Effector CD4-positive, alpha-beta T cell (primary cell): ENCODE measurements at places on chromosomes 6 and 20.

- DNase-seq: no peak
These were observed 148.4 kb downstream of the HIVEP2 start for GRCh38 chr6:142796571-142796970.

DNA sequence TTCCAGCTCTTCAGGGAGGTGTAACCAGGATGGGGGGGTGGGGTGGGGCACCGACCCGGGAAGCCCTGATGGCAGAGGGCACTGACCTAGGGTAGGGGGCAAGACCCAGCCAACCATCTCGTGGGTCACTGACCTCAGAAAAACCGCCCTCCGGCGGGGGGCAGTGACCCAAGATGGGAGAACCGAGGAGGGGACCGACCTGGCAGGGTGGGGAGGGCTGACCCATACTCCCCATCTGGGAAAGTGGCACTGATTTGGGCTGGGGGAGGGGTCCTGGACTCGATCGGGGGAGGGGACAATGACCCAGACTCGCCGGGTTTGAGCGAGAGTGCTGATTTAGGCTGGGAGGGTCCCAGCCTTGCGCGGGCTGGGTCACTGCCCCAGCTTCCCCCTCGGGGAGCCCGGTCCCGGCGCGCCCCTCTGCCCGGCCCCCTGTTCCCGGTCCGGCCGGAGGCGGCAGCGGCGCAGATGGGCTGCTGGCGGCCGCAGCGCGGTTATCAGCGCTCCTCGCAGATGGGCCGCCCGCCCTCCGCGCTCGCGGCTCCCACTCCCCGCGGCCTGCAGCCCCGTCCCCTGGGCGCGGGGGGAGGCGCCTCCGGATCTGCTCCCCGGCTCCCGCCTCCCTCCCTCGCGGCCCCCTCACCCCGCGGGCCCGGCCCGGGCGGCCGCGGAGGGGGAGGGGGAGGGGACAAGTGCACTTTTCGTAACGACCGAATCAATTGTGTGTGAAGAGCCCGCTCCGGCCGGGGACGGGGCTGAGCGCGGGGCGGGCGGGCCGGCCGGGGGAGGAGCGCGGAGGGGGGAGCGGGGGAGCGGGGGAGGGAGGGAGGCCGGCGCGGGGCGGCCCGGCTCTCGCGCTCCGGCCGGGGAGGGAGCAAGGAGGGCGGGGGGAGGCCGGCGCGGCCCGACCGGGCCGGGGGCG lies 2.2 kb downstream of the NOL4L start:
- DNase-seq: no peak

DNA sequence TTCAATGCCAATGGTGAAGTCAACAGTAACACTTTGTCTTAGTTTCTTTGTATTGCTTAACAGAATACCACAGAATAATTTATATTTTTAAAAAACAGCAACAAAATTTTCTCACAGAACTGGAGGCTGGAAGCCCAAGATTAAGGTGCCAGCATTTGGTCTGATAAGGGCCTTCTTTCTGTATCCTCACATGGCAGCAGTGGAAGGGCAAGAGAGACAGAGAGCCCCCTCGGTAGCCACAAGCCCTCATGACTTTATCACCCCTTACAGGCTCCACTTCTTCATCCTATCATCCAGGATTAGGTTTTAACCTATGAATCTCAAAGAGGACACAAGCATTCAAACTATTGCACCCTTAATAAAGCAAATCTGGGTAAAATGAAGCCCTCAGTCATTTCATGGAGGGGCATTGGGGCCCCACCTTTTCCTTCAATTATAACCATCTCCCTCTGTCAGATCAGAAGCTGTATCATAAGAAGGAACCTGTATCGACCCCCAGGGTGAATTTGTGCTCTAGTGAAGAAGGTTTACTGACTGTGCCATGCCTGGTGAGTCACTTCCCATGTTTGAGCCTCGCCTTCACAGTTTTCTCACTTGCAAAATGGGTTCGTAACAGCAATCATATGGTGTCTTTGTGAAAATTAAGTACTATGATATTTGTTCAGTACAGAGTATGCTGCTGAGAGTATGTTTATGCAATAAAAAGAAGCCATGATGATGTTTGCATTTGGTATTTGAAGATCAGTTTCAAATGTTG lies 178.2 kb downstream of the LRFN2 start:
- no peak for DNase-seq

DNA sequence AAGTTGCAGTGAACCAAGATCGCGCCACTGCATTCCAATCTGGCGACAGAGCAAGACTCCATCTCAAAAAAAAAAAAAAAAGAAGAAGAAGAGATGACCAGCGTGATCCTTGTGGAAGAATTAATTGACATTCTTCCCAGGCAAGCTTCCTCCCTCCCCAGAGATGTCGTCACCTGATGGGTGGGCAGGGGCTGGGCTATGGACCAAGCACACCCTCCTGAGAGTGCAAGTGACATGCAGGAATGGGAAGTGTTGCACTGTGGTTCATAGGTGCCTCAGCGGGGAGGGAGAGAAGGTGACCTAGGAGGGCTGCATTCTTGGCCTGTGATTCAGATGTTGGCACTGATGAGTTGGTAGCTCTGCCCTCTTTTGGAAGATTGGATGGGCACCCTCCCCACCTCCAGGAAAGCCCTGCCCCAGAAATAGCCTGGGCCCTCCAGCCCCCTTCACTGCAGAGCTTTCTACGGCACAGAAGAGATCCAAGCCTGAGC lies 37.8 kb downstream of the TAF8 start:
- no peak for DNase-seq

DNA sequence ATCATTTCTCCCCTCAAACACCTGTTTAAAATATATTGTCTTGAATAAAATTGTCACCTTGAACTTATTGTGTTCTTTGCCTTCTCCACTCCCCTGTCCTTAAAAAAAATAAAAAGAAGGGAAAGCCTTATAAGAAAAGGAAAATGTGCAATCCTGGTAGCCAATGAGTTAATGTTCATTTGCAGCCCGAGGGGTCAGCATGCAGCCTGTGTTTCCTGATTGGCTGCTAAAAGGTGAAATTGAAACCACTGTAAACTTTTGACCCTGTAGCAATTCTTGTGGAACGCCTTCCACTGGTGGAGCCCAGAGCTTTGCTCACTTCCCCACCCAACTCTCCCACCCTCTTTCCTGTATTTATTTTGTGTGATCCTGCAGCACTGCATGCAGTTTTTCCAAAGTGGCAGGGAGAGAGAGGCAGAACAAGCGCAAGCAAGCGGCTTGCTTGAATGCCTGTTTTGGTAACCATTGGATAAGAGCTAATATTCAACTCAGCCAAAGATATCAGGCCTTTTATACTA lies 74.9 kb downstream of the NCOA3 start:
- no peak for DNase-seq

GRCh38 chr6:144606083-144606482 lies 320.9 kb downstream of the UTRN start:
- no peak for DNase-seq

GRCh38 chr6:157896932-157897331 lies 73.9 kb downstream of the SNX9 start:
- DNase-seq: no peak

DNA sequence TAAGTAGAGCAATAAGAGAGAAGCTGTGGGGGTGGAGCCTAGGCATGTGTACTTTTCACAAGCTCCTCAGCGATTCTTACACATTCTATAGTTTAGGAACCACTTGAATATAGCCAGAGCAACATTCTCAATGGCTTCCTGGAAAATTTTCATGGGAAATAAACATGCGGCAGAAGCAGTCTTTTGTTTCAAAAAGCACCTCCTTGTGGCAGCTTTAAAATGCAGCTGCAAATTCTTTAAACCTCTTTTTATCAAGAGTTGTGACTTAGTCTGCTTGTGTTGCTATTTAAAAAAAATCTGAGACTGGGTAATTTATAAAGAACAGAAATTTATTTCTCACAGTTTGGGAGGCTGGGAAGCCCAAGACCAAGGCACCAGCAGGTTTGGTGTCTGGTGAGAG lies 23.8 kb downstream of the NKX2-2 start:
- DNase-seq: no peak

DNA sequence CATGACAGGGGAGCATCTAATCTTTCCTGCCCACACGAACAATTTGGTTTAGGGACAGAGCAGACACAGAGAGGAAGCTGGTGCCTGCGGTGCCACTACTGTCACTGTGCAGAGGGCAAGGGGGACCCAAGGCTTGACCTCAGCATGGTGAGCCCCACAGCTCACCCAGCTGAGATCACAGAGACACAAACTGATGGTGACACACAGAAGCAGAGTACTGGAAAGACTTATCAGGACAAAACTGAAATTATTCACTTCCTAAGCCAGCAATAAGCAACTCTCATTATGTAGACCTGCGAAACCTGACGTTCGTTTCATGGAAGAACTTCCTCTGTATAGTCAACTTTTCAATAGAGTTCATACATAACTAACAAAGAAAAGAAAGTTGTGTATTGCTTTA lies 86.1 kb downstream of the HUS1B start:
- DNase-seq: no peak

GRCh38 chr6:167766986-167767714 lies 59.6 kb upstream of the AFDN start:
- no peak for DNase-seq

DNA sequence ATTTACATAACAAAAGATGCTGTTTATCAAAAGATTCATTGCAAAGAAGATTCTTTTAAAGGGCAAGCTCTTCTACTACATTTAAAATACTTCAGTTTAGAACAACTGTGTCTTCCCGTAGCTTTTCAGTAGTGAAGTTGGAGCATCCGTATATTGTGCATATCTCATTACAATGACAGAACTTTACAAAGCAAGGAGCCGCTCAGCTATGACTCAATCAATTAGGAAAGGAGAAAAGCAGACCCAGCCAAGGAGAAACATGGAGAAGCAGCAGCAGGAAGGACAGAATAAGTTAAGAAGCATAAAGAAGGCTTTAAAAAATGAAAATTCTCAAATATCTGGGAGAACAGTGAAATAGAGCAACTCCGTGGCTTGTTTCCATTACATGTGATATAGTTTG lies 132.6 kb upstream of the SMLR1 start:
- DNase-seq: no peak

- DNase-seq: no peak
These were observed 11.0 kb downstream of the OTOR start for GRCh38 chr20:16759181-16759563.

GRCh38 chr6:14732844-14733757 lies 512.8 kb upstream of the JARID2 start:
- DNase-seq: no peak

- DNase-seq: no peak
These were observed 384.2 kb downstream of the PRKN start for GRCh38 chr6:162343198-162343935.

DNA sequence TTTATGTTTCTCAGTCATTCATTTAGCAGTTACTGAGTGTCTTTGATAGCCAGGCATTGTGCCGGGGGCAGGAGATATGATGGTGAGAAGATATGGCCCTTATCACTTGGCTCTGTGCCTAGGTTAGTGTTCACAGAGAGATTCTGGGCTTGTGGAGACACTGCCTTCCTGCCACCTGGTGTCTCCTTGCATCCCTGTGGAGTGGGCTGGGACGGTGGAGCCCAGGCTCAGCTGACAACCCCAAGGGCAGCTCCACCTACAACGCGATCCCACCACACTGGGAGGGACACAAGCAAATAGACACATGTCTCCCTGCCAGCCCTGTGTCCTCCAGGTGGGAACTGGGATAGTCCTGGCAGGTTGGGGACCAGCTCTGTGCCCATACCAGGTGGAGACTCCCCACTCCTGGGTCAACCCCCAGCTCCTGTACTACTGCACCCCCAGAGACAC lies 30.3 kb upstream of the VEGFA start:
- no peak for DNase-seq

DNA sequence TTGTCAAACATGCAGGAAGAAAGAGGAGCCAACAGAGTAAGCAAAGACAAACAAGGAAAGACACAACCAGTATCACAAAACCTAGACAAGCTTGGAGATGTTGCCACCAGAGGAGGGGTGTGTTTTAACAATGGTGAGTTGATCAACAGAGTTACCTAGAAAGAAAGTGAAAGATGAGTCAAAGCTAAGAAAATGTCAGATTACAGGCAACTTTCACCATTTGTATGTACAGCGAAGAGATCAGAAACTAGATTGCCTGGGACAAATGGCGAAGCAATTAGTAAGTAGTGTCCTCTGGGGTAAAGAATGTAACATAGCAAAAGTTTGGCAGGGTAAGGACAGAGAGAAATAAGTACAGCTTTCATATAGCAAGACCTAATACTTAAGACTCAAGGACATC lies 51.6 kb upstream of the POU3F2 start:
- DNase-seq: no peak

GRCh38 chr6:34964564-34964963 lies 75.5 kb downstream of the ANKS1A start:
- no peak for DNase-seq

GRCh38 chr20:38272398-38272797 lies 11.9 kb upstream of the KIAA1755 start:
- no peak for DNase-seq

DNA sequence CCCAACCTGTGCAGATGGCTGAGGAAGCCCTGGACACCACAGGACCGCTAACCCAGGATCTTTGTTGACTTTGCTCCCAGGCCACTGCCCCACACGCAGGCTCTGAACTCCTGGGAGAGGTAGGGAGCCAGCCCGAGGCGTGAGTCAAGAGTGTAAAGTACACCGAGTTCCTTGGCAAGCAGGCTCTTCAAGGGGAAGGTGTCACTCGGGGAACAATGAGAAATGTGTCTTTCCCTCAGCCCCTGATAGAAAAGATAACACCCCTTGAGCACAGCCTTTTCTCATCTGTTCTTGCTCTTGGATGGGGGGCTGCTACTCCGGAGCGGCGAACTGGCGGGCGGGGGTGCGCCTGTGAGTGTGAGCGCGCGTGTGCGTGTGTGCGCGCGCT lies 472 bp upstream of the EDN3 start:
- DNase-seq: no peak

DNA sequence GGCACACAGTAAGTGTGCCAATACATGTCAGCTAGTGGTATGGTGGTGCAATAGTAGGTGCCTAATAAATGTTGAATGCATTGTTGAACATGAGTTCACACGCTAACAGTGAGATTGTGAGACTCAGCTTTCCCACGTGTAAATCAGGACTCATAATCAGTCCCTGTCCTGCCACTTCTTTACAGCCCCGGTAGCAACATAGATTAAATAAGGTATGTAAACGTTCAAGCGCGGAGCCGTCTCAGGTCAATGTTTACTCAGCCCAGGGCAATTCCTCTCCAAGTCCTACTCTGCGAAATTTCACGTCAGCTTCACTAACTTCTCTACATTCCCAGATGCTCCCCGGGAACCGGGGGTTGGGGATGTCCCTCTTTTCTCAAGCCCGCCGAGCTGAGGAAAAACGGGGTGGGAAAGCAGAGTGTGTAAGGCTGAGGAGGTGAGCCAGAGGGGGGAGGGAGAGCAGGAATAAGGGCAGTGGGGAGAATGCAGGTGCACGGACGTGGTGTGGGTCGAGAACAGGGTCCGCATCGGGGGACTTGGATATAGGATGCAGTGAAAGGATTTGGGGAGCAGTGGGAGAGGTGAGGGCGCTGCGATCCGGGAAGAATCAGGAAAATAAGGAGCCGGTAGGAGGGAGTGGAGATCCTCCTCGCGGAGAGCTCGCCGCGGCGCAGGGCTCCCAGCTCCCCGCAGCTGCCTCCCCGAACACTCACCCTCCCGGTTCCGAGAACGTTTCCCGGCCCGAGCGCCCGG lies 544 bp upstream of the TP53INP2 start:
- no peak for DNase-seq

GRCh38 chr20:4011226-4011975 lies 4.0 kb downstream of the RNF24 start:
- DNase-seq: no peak
